Cardiac atrium fibroblast (primary cell): ENCODE measurements at places on chromosomes 4 and X. TPM values are rescaled to one million over a fixed set of nuclear protein-coding genes. Genes with fewer than 3 reads are reported as not detected.

TMPRSS11B gene
- not detected in 2 replicates for total RNA-seq

GAK gene
- 67.9 and 84.3 TPM in 2 replicates for total RNA-seq

FGG gene
- not detected in 2 replicates for total RNA-seq

TACR3 gene
- total RNA-seq = not detected in 2 replicates

TEX13C gene
- total RNA-seq = not detected in 2 replicates

RAPGEF2 gene
- 21.8 and 24.9 TPM in 2 replicates for total RNA-seq

RENBP gene
- 0.54 and 2.3 TPM in 2 replicates for total RNA-seq

SOWAHD gene
- total RNA-seq = not detected in 2 replicates

TCEAL3 gene
- 47.5 and 49.9 TPM in 2 replicates for total RNA-seq

ATP8A1 gene
- 1.5 and 2.3 TPM in 2 replicates for total RNA-seq

RAB39B gene
- total RNA-seq = not detected in 2 replicates

CSAG1 gene
- not detected in 2 replicates for total RNA-seq

SLC7A11 gene
- total RNA-seq = 18.6 and 23.3 TPM in 2 replicates

VBP1 gene
- total RNA-seq = 52.4 and 53.6 TPM in 2 replicates

AIMP1 gene
- total RNA-seq = 13.5 and 20.6 TPM in 2 replicates

SPATA18 gene
- 0.54 and 3.7 TPM in 2 replicates for total RNA-seq

RIBC1 gene
- 0.16 TPM in 1 of 2 replicates, not detected in the other for total RNA-seq

BMP15 gene
- total RNA-seq = not detected in 2 replicates

MAGEA8 gene
- not detected in 2 replicates for total RNA-seq

AFF2 gene
- 0.18 and 0.65 TPM in 2 replicates for total RNA-seq

GLRA2 gene
- not detected in 2 replicates for total RNA-seq

PABPC4L gene
- 0.49 and 0.72 TPM in 2 replicates for total RNA-seq

RHOH gene
- not detected in 2 replicates for total RNA-seq

SPANXD gene
- not detected in 2 replicates for total RNA-seq

DHRSX gene
- total RNA-seq = 25.9 and 36.6 TPM in 2 replicates

NLGN3 gene
- 0.16 TPM in 1 of 2 replicates, not detected in the other for total RNA-seq

CSN1S1 gene
- not detected in 2 replicates for total RNA-seq

FAM13A gene
- total RNA-seq = 8.1 and 12.0 TPM in 2 replicates

ANKRD50 gene
- 28.3 and 43.4 TPM in 2 replicates for total RNA-seq

ERVMER34-1 gene
- total RNA-seq = 0.16 TPM in 1 of 2 replicates, not detected in the other

TMEM150C gene
- 0.54 and 6.5 TPM in 2 replicates for total RNA-seq

GUCY1B1 gene
- 3.4 and 4.5 TPM in 2 replicates for total RNA-seq

XPNPEP2 gene
- 5.5 and 6.3 TPM in 2 replicates for total RNA-seq

SYTL5 gene
- total RNA-seq = not detected in 2 replicates
